Activated CD8-positive, alpha-beta memory T cell treated with anti-CD3 and anti-CD28 coated beads, Interleukin-2, amount 10 ng/mL, durations not matched to agents 7 days and 5 days (primary cell): ENCODE measurements at places on chromosomes 2 and 18. TPM values are rescaled to one million over a fixed set of nuclear protein-coding genes. Genes with fewer than 3 reads are reported as not detected.

ACTG2 gene
- total RNA-seq: not detected

ALK gene
- total RNA-seq: not detected

CYS1 gene
- total RNA-seq: 0.75 TPM

GPAT2 gene
- total RNA-seq: 19.6 TPM

ACTR1B gene
- 94.3 TPM for total RNA-seq

CFAP221 gene
- not detected for total RNA-seq

GREB1 gene
- total RNA-seq: 0.91 TPM

C2orf74 gene
- 7.8 TPM for total RNA-seq

ANKRD36 gene
- 85.4 TPM for total RNA-seq

CD8B2 gene
- total RNA-seq: 3.7 TPM

NT5C1B gene
- total RNA-seq: not detected

CFC1 gene
- not detected for total RNA-seq

UCN gene
- 2.6 TPM for total RNA-seq

CXCR1 gene
- total RNA-seq: 1.4 TPM

SLC40A1 gene
- 1.3 TPM for total RNA-seq

NEU2 gene
- not detected for total RNA-seq

GALR1 gene
- total RNA-seq: not detected

SS18 gene
- 60.8 TPM for total RNA-seq

ZNF516 gene
- 2.0 TPM for total RNA-seq

DSG4 gene
- not detected for total RNA-seq

CLEC4F gene
- not detected for total RNA-seq

DNA sequence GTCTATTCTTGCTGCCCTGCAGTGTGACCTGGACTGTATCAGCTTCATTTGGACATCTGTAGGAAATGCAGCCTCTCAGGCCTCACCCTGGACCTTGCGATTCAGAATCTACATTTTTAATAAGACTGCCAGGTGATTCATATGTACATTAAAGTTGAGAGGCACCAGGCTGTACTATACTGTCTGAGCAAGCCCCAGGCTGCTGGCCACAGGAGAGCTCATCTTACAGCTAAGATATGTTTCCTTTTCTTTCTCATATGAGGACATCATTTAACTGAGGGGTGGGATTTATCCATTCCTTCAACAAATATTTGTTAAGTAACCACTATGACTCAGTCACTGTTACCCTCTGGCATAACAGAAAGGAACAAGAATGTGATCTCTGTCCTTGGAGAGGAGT is 78.2 kb upstream of the GCFC2 start:
- DNase-seq: no peak
- H3K4me3 ChIP-seq: no peak overlapping the region
- H3K27ac ChIP-seq: no peak overlapping the region
- no peaks in the 10 kb centered on the region for H3K36me3 ChIP-seq
- peaks cover 7% of the 10 kb centered on the region for H3K27me3 ChIP-seq

DNA sequence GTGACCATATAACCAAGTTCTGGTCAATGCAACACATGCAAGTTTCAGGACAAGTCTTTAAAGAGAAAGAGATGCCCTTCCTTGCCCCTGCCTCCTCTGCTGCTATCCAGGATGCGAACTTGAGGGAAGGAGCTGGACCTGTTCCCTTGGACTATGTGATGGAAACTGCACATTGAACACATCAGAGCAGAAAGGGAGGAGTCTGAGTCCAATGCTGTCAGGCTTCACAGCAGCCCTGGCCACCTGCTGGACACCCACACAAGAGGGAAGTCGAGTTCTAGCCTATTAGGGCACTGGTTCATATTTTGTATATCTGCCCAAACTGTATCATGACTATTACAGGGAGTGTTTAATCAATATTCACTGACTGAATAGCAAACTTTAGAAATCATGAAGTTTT is 38.3 kb upstream of the TEX51 start:
- no peaks in the 10 kb centered on the region for H3K4me1 ChIP-seq
- H3K27ac ChIP-seq: no peak overlapping the region
- H3K27me3 ChIP-seq: no peaks in the 10 kb centered on the region
- no peak overlapping the region for H3K4me3 ChIP-seq
- no peaks in the 10 kb centered on the region for H3K36me3 ChIP-seq

DNA sequence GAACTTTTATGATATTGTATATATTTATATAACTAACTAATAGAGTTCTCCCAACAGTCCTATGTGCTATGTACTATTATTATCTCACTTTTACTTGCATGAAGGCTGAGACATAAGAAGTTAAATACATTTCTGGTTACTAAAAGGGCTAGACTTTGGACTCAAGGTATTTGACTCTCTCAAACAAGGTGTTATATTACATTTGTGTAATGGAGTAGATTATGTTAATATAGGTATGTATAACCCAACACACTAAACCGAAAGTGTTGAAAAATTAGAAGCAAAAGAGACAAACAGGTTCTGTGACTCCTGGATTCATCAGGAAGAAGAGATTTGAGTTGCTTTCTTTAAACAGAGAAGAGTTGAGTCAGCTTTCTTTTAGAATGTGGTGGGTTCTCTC is 733.6 kb upstream of the ZEB2 start:
- no peak overlapping the region for H3K4me3 ChIP-seq
- H3K4me1 ChIP-seq: no peaks in the 10 kb centered on the region
- DNase-seq: no peak

DNA sequence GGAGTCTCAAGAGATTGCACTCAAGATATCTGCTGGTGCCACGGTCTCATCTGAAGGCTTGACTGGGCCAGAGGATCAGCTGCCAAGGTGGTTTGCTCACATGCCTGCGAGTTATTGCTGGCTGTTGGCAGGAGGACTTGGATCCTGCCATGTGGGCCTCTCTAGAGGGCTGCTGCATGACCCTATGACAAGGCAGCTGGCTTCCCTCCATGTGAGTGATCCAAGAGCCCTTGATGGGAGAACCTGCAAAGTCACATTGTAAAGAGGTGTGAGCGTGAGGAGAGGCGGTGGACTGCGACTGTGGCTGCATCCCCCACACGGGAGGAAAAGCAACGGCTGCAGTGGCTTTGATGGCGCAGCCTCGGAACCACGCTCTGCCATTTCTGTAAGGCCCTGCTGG is 4.0 kb upstream of the ALLC start:
- H3K4me3 ChIP-seq: no peak overlapping the region
- DNase-seq: no peak
- no peak overlapping the region for H3K27ac ChIP-seq
- H3K36me3 ChIP-seq: no peaks in the 10 kb centered on the region
- H3K4me1 ChIP-seq: peaks cover 16% of the 10 kb centered on the region

GRCh38 chr2:232887171-232887850 is 17.2 kb downstream of the SNORC start:
- no peaks in the 10 kb centered on the region for H3K36me3 ChIP-seq
- no peak for DNase-seq
- H3K4me3 ChIP-seq: no peak overlapping the region
- no peaks in the 10 kb centered on the region for H3K27me3 ChIP-seq
- H3K4me1 ChIP-seq: no peaks in the 10 kb centered on the region
- H3K27ac ChIP-seq: no peak overlapping the region

- H3K4me1 ChIP-seq: no peaks in the 10 kb centered on the region
- H3K36me3 ChIP-seq: no peaks in the 10 kb centered on the region
- no peak overlapping the region for H3K27ac ChIP-seq
- no peak overlapping the region for H3K4me3 ChIP-seq
- no peaks in the 10 kb centered on the region for H3K27me3 ChIP-seq
Measured at GRCh38 chr18:63681449-63682340, 20.0 kb upstream of the SERPINB3 start.

DNA sequence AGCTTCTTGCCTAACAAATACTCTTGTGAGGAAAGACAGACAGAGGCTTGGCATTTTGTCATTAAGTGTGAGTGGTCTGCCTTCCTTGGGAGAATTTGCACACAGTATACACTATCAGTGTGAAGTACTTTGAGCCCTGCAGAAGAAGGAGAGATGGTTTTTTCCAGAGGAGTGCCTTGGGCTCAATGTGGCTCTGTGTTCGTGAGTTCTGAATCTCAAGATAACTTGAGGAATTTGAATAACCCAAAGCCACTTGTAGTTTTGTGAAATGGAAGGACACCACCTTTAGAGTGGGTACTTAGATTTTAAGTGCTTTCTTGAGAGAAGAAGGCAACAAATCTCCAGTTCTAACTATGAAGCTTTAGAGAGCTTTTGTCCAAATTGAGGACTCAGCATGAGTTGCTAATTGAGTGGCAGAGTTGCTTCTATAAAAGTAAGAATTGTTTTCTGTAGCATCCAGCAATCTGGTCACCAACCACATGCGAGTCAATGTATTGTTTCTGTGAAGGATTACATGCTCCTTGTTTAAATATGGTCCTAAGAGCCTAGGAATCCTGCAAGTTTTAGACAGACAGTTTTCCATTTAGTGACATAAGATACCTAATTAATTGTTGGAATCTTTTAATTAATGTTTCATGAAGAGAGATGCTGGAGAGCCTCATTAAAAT is 68.3 kb downstream of the BABAM2 start:
- peaks cover 23% of the 10 kb centered on the region for H3K36me3 ChIP-seq
- no peak for DNase-seq
- H3K27me3 ChIP-seq: no peaks in the 10 kb centered on the region
- peak overlapping the region; percentile 96 for H3K27ac ChIP-seq

- no peaks in the 10 kb centered on the region for H3K4me1 ChIP-seq
- no peak overlapping the region for H3K27ac ChIP-seq
- no peaks in the 10 kb centered on the region for H3K36me3 ChIP-seq
- H3K4me3 ChIP-seq: no peak overlapping the region
Measured at GRCh38 chr18:11047156-11047555, 102.2 kb downstream of the PIEZO2 start.

DNA sequence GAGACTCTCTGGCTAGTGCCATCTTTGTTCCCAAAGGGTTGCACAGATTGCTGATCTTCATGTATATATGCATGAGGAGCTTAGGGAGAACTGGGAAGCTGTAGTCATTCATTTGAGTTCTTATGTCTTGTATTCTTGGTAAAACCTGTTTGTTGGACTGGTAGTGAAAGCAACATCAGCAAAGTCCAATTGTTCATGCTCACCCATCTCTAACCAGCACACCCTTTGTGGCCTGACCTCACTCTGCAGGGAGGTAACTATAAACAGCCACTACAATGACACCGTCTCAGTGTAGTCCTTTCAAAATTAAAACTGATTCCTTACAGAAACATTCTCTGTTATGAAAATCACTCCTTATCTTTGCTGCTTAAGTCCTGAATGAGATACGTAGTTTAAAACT is 13.9 kb upstream of the LMAN1 start:
- no peak overlapping the region for H3K27ac ChIP-seq
- no peak overlapping the region for H3K4me3 ChIP-seq
- H3K27me3 ChIP-seq: peaks cover 20% of the 10 kb centered on the region
- DNase-seq: no peak
- no peaks in the 10 kb centered on the region for H3K36me3 ChIP-seq
- H3K4me1 ChIP-seq: peaks cover 2% of the 10 kb centered on the region

- H3K27ac ChIP-seq: no peak overlapping the region
- no peak for DNase-seq
- H3K4me1 ChIP-seq: peaks cover 43% of the 10 kb centered on the region
Measured at GRCh38 chr2:85959185-85959584, 70.4 kb upstream of the ST3GAL5 start.

GRCh38 chr2:224780106-224780505 is 63.9 kb upstream of the CCDC195 start:
- H3K27ac ChIP-seq: peak overlapping the region; percentile 2
- peaks cover 44% of the 10 kb centered on the region for H3K36me3 ChIP-seq
- H3K4me3 ChIP-seq: no peak overlapping the region
- no peaks in the 10 kb centered on the region for H3K27me3 ChIP-seq

GRCh38 chr18:72539901-72540300 is 4.2 kb downstream of the CBLN2 start:
- DNase-seq: no peak
- peaks cover 28% of the 10 kb centered on the region for H3K27me3 ChIP-seq
- no peak overlapping the region for H3K4me3 ChIP-seq
- peaks cover 5% of the 10 kb centered on the region for H3K36me3 ChIP-seq
- H3K27ac ChIP-seq: no peak overlapping the region
- H3K4me1 ChIP-seq: no peaks in the 10 kb centered on the region

DNA sequence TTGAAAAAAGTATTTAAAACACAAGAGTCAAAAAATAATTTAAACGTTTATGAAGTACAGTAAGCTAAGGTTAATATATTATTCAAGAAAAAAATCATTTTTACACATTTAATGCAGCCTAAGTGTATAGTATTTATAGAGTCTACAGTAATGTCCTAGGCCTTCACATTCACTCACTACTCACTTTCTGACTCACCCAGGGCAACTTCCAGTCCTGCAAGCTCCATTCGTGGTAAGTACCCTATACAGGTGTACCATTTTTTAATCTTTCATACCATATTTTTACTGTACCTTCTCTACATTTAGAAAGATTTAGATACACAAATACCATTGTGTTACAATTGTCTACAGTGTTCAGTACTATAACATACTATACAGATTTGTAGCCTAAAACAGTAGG is 20.9 kb upstream of the RPRD1A start:
- H3K27me3 ChIP-seq: peaks cover 7% of the 10 kb centered on the region
- H3K27ac ChIP-seq: no peak overlapping the region
- H3K4me1 ChIP-seq: peaks cover 16% of the 10 kb centered on the region
- H3K4me3 ChIP-seq: no peak overlapping the region
- DNase-seq: no peak

GRCh38 chr2:241724975-241725870 is 9.2 kb upstream of the D2HGDH start:
- peaks cover 35% of the 10 kb centered on the region for H3K36me3 ChIP-seq
- H3K27ac ChIP-seq: no peak overlapping the region
- peaks cover 7% of the 10 kb centered on the region for H3K4me1 ChIP-seq
- no peaks in the 10 kb centered on the region for H3K27me3 ChIP-seq
- no peak for DNase-seq
- no peak overlapping the region for H3K4me3 ChIP-seq

- peaks cover 68% of the 10 kb centered on the region for H3K36me3 ChIP-seq
- no peak overlapping the region for H3K4me3 ChIP-seq
- no peaks in the 10 kb centered on the region for H3K27me3 ChIP-seq
- no peak for DNase-seq
Measured at GRCh38 chr2:135074216-135074615, 22.1 kb downstream of the RAB3GAP1 start.

GRCh38 chr18:2513616-2514015 is 57.7 kb downstream of the METTL4 start:
- H3K36me3 ChIP-seq: peaks cover 2% of the 10 kb centered on the region
- no peak for DNase-seq
- peaks cover 14% of the 10 kb centered on the region for H3K4me1 ChIP-seq
- H3K27me3 ChIP-seq: no peaks in the 10 kb centered on the region

GRCh38 chr2:101361522-101361921 is 25.8 kb downstream of the CREG2 start:
- H3K27me3 ChIP-seq: no peaks in the 10 kb centered on the region
- DNase-seq: peak; percentile 82
- peak overlapping the region; percentile 3 for H3K4me3 ChIP-seq
- peak overlapping the region; percentile 69 for H3K27ac ChIP-seq
- H3K36me3 ChIP-seq: no peaks in the 10 kb centered on the region
- peaks cover 28% of the 10 kb centered on the region for H3K4me1 ChIP-seq

GRCh38 chr2:55805686-55806085 is 112.0 kb upstream of the PNPT1 start:
- H3K27ac ChIP-seq: no peak overlapping the region
- H3K27me3 ChIP-seq: no peaks in the 10 kb centered on the region
- DNase-seq: no peak

- no peak overlapping the region for H3K27ac ChIP-seq
- no peak overlapping the region for H3K4me3 ChIP-seq
- no peaks in the 10 kb centered on the region for H3K4me1 ChIP-seq
Measured at GRCh38 chr2:162828545-162828944, 10.0 kb downstream of the KCNH7 start.

GRCh38 chr2:50337944-50338343 is 694.0 kb downstream of the NRXN1 start:
- H3K27ac ChIP-seq: no peak overlapping the region
- H3K27me3 ChIP-seq: no peaks in the 10 kb centered on the region
- no peak overlapping the region for H3K4me3 ChIP-seq

- no peaks in the 10 kb centered on the region for H3K36me3 ChIP-seq
- H3K27me3 ChIP-seq: peaks cover 16% of the 10 kb centered on the region
- no peak for DNase-seq
- H3K27ac ChIP-seq: no peak overlapping the region
Measured at GRCh38 chr2:240701091-240701735, 9.5 kb downstream of the AQP12A start.
